Sigmoid colon (tissue), 7 donors: ENCODE measurements at places on chromosomes 7 and 10. TPM values are rescaled to one million over a fixed set of nuclear protein-coding genes. Genes with fewer than 3 reads are reported as not detected.
A peak's percentile ranks its signal among the peaks of the same experiment; 100 is the strongest.

GARIN1A gene
- total RNA-seq: 2.5 TPM

HOXA11 gene
- 21.0 TPM for total RNA-seq

AGAP6 gene
- 12.8 TPM for total RNA-seq

TMEM140 gene
- total RNA-seq: 25.8 TPM

DNA sequence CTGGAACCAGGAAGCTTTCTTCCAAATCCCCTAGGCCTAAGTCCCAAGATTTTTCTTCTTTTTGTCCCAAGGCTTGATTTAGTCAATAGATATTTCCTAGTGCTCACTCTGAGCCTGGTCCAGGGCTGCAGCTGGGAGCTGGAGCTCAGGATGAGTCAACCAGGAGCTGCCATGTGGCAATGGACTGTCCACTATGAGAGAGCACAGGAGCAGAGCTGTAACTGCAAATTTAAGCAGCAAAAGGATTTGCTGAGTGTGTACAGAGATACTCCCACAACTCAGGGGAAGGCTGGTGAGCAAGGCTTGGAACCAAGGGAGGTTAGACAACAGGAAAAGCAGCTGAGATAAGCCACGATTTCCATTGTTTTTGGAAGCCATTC, 92.1 kb upstream of the CXCL12 start:
- H3K27me3 ChIP-seq: no peaks in the 10 kb centered on the region
- no peaks in the 10 kb centered on the region for H3K36me3 ChIP-seq
- H3K4me3 ChIP-seq: no peak overlapping the region
- DNase-seq: no peak

GRCh38 chr7:1458683-1459511, at the start of gene MICALL2:
TSS of gene MICALL2 (minus strand) at chr7:1459470. CDS start at chr7:1459326, 144 bp downstream.
- H3K27me3 ChIP-seq: no peaks in the 10 kb centered on the region
- no peaks in the 10 kb centered on the region for H3K36me3 ChIP-seq
- H3K27ac ChIP-seq: peak within 1 kb of the TSS; percentile 87
- peak within 1 kb of the TSS; percentile 56 for H3K4me3 ChIP-seq

GRCh38 chr7:4010061-4010605, 672.0 kb upstream of the FOXK1 start:
- peak; percentile 9 for DNase-seq
- no peaks in the 10 kb centered on the region for H3K27me3 ChIP-seq
- H3K36me3 ChIP-seq: no peaks in the 10 kb centered on the region
- no peak overlapping the region for H3K27ac ChIP-seq
- no peak overlapping the region for H3K4me3 ChIP-seq
- no peaks in the 10 kb centered on the region for H3K4me1 ChIP-seq

DNA sequence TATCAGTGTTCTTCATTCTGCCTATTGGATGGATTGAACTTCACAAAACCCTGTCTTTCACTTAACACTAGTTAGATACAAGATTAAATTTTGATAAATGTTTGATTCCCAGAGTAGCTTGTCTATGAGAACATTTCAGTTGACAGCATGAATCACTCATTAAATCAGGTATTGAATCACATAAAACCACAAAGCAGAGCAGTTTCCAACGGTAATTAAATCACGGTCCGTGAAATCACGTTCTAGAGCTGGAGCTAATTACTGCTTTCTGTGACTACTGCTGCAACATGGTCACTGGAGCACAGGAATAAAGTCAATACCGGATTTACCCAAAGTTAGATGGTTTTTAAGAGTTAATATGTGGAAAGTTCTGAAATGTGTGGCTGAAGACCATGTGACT, 257.8 kb upstream of the PCDH15 start:
- H3K27me3 ChIP-seq: no peaks in the 10 kb centered on the region
- no peak for DNase-seq
- no peaks in the 10 kb centered on the region for H3K36me3 ChIP-seq
- no peaks in the 10 kb centered on the region for H3K4me1 ChIP-seq

DNA sequence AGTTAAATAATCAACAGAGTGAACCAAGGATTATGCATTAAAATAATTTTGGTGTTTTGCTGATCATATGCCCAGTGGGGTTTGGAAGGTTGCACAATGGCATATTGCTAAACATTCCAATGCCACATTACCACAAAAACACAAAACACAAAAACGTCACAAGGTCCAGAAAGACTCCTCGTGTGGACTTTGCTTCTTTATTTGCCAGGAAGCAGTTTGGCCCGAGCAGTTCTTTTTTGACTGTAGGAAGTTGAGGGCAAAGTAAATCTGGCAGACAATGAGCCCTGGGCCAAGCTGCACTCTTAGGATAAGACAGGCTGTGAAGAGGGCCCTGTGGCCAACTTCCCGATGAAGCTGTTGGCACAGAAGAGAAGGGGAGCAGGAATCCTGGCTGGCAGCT, 39.2 kb upstream of the SLC35B4 start:
- no peak overlapping the region for H3K27ac ChIP-seq
- no peaks in the 10 kb centered on the region for H3K36me3 ChIP-seq
- no peaks in the 10 kb centered on the region for H3K4me1 ChIP-seq
- DNase-seq: no peak
- H3K4me3 ChIP-seq: no peak overlapping the region

GRCh38 chr10:103676058-103676785, 179.2 kb downstream of the SH3PXD2A start:
- H3K4me3 ChIP-seq: no peak overlapping the region
- peak overlapping the region; percentile 78 for H3K27ac ChIP-seq
- H3K36me3 ChIP-seq: no peaks in the 10 kb centered on the region
- no peaks in the 10 kb centered on the region for H3K4me1 ChIP-seq
- DNase-seq: peak; percentile 88

DNA sequence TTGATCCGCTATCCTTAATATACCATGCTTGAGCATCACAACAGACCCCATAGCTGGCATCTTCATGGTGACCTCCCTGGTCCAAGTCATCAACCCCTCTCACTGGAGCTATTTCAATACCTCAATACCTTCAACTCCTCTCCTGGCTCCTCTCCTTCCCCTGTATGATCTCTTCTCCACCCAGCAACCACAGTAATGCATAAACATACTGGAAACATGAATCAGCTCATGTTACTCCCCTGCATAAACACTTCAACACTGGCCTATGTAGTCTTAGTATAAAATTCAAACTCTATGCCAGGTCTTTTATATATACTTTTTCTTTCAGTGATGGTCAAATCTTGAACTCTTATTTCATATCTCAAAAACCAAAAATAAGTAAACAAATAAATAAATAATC, 31.8 kb upstream of the TMEM273 start:
- H3K4me1 ChIP-seq: no peaks in the 10 kb centered on the region
- H3K36me3 ChIP-seq: no peaks in the 10 kb centered on the region
- H3K27me3 ChIP-seq: no peaks in the 10 kb centered on the region
- no peak for DNase-seq
